AG09309 (cell line): ENCODE measurements at places on chromosomes 7 and 10.

DNA sequence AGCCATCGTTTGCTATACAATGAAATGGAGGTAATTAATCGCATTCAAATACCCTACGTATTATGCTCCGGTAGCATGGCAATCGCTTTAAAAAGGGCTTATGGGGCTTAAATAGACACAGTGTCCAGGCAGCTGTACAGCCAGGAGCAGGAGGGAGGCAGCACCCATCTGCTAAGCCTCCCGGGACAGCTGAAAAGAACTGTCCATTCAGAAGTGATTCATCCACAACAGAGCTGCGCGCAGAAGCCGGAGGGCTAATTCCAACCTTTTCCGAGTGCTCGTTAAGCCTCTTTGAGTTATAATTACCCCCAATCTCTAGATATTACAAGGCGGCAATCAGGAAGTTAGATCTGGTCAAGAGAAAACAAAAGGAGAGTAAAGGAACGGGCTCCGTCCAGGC lies 58.3 kb downstream of the DPYSL4 start:
- DNase-seq: no peak

DNA sequence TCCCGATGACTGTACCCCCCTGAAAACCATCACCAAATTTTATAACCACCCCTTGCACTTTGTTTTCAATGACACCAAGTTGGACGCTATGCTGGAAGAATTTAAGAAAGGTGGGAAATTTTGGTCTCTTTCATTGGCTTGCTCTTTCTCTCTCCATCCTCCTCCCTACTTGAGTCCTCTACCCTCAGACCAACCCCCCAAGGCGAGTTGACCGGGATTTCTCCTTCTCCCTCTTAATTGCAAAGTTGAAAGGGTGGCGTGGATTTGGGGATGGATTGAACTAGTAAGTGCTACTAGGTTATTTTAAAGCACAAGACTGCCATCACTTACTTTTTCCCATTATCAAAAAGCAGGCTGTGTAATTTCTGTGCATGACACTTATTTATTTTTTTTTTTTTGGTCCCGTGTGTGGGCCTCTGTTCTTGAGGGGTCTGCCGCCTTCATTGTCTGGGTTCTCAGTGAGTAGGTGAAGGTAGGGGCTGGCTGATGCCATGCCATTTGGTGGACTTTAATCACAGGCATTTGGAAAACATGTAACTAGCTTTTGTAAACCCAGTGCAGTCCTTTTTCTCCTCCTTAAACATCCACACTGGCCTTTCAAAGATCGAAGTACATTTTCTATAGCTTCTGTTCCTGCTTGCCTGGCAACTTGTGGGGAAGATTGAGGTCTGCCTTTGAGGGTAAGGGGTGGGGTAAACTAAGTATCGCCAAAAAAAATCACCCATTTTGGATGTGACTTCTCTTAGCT lies 2.1 kb downstream of the CNNM2 start:
- DNase-seq: no peak

DNA sequence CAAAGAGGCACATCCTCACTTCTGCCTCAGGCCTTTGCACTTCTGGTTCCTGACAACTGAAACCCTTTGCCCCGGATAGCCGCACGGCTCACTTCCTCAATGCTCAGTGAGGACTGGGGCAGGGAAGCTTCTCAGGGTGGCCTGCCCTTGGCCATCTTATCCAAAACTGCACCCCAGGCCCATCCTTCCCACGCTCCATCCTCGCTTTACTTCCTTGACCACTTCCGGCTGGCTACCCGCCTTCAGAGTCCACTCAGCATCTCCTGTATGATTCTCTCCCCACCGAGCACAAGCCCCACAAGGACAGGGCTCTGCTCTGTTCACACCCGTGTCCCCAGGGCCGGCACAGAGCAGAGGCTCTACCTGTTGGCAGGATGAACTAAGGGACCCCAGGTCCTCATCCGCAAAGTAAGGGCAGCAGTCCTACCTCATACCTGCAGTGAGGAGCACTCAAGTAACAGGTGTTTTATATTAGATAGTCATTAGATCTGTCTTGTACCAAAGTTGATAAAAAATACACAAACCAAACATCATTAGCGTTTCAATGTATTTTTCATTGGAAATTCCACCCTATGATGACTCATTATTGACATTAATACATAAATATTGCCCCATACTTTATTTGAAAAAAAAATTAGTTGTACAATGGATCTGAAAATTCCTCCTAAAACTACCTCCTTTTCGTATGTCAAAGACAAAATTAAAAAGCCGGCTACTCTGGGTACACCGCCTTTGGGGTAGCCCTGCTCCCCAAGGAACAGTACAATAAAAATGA lies 35.0 kb downstream of the GNA12 start:
- no peak for DNase-seq

GRCh38 chr10:79445977-79446757 lies 743 bp upstream of the ZCCHC24 start:
- DNase-seq: no peak

DNA sequence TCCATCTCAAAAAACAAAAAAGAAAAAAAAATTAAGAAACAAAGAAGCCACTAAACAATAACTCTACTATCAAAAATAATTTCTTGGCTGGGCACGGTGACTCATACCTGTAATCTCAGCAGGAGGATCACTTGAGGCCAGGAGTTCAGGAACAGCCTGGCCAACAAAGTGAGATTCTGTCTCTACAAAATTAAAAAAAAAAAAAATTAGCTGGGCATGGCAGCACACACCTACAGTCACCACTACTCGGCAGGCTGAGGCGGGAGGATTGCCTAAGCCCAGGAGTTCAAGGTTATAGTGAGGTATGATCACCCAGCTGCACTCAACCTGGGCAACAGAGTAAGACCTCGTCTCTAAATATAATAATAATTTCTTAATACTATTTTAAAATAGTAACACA lies 69.0 kb downstream of the PARD3 start:
- DNase-seq: no peak

DNA sequence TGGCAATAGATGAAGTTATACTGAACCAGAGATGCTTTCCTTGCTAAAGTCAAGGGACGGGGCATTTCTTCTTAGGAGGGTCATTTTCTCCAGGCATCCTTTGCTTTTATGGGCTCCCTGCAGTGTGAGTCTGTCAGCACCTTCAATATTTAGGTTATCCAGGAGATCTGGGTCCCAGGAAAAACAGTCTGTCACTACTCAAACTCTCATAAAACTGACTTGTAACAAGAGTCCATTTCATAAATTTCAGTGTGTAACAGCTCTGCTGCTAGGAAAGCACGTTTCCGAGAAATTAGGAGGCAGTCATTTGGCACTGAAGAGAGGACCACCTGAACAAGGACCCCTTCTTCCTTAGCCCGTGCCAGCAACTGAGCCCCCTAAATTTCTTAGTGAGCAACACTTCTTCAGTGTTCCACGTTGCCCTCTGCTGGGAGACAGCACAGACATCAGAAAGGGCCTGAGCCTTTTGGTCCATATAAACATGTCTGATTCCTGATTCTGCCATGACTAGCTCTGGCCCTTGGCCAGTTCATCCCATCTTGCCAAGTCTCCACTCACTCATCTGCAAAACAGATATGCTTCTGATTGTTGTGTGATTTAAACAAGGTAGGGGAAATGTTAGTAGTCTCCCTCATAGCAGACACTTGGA lies 7.2 kb downstream of the GCC1 start:
- no peak for DNase-seq

GRCh38 chr7:151755131-151755801 lies 121.6 kb downstream of the PRKAG2 start:
- no peak for DNase-seq
